Activated CD4-positive, alpha-beta T cell treated with anti-CD3 and anti-CD28 coated beads, Interleukin-10, Interleukin-2, amounts not matched to agents 100 ng/mL and 50 ng/mL, durations not matched to agents 16 hours and 8 hours (primary cell): ENCODE measurements at places on chromosomes 4 and X.
A peak's percentile ranks its signal among the peaks of the same experiment; 100 is the strongest.

DNA sequence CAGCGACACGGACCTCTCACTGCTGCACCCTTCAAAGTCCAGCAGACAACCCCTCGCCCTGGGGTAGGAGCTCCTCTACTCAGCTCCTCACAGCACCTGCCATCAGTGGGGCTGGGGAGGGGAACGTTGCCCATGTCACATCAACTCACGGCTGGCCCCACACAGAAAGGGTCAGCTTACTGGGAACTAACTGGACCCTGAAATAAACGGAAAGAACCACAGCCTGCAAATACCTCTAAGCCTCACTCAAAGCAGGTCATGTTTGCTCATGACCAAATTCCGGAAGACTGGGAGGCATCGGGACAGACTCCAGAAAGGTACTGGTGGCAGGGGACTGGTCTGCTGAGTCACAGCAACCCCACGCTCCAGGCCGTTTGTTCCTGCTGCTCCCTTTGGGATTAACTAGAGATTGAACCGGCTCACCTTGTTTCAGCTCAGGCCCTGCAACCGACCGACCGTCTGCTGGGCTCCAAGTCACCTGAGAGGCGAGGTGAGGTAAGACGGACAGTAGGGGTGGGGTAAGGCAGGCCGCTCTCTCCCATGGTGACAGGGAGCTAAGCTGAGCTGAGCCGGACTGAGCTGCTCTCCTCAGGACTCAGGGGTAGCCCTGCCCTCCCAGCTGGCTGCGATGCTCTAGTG, 5.6 kb downstream of the G6PD start:
- DNase-seq = no peak

DNA sequence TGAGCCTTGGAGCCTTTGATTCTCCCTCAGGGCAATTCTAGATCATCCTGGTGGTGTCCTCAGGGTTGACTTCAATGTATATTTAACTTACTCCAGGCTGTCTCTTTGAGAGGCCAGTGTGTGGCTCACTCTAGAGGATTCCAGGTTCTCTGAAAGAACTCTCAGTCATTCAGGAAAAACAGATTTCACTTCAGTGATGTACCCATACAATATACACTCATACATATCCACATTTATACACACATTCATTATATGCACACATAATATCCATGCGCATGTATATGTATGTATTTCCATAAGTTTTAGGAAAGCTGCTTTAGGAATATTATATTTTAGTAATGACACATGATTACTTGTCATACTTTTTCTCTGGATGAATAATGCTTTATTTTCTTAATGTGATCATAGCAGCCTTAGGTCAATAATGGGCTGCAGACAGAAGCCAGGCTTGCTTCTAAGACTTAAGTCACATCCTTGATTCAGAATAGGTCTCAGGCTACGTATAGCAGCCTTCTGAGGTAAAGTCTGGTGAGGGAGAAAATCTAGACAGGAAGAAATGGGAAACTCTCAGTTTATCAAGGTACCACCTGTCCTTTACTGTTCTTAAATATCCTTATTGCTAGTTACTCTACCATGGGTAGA, 397.0 kb downstream of the GPAT3 start:
- no peak for DNase-seq

- DNase-seq = no peak
Observed at GRCh38 chr4:110163327-110164069, 34.9 kb downstream of the ELOVL6 start.

DNA sequence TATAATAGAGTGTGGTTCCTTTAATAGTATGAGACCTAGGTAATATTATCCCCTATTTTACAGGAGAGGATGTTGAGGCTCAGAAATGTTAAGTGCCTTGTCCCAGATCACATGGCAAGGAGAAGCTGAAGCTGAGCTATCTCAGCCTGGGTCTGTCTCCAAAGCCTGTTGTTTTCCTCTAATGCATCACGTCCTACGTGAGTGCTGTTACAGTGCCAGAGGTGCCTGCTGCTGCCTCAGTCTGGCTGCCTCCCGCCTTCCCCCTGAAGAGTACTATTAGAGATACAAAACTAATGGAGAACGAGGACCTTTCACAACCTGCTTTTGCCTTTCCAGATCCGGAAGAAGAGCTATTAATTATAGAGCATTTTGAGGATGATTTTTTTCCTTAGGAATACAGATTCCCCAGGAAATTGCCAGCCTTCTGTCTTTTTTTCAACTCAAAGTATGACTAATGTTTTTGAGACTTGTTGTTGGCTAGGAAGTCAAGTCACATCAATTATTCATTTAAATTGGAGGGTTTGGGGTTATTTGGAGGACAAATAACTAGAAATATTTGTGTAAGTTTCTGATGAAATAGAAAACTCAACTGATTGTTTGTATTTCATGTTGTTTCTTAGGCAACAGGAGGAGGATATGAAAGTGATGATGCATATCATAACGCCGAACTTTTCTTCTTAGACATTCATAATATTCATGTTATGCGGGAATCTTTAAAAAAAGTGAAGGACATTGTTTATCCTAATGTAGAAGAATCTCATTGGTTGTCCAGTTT, 43.9 kb upstream of the MTMR1 start:
- peak; percentile 13 for DNase-seq

DNA sequence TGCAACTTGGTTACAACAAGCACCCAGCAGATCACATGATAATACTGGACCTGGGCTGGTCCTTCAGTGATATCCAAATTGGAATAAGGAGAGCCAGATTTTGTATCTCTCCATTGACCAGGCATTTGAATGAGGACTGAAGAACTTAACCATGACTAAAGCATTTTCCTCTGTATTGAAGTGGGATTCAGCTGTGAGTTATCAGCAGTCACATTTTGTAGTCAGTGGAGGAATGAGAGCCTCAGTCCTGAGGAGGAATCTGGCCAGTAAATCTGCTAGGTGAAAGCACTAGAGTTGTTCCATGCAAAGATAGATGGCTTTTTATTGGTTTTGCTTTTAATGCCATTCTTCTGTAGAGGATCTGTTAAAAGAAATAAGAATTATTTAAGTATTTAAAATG, 1506.0 kb downstream of the PCDH7 start:
- no peak for DNase-seq

DNA sequence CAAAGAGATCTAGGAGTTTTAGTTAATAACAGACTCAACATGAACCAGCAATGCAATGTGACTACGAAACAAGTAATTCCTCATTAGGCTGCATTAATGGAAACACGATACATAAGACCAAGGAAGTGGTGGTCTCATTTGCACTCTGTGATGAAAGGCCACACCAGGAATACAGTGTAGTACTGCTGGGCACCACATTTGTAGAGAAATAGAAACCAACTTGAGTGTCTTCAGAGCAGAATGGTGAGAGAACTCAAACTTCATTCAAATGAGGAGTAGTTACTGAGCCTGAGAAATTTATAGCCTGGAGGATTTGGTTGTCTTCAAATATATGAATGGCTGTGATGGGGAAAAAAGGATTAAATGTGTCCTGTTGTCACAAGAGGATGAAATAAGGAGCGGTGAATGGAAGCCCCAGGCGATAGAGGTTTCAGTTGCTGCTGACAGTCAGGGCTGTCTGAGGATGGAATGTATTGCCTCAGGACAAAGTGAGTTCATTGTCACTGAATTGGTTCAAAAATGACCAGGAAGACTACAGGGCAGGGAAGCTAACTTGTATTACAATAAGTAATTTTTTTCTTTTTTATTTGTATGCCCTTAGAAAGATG, 50.9 kb downstream of the NFKB1 start:
- DNase-seq = no peak

- no peak for DNase-seq
Observed at GRCh38 chr4:134627366-134627765, 425.8 kb upstream of the PABPC4L start.

DNA sequence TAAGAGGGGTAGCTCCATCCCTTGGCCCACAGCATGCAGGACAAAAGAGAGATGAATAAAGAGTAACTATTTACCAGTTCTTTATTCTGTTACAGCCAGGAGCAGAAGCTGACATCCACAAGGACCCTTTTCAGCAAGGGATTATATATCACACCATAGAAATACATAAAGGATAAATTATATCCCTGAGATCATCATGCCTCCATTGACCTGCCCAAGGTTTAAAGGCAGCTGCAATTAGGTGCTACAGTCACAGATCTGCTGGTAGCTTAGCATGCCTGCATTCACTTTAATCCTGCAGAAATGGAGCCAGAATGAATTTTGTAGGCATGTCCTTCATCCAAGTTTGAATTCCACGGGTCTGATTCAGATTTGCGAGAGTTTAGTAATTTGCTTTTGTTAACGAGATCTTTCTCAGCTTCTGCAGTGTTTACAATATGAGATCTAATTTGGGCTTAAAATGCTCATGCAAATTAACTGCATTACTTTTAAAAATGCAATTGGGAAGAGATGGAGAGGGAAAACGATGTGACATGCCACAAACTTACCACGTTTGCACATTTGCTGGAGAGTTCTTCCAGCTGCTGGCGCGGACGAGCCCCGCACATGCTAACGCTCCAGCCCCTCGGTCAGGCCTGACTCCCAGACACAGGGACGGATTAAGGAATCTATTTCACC, 327.0 kb upstream of the NOCT start:
- no peak for DNase-seq

GRCh38 chrX:132384301-132384700, 104.5 kb downstream of the MBNL3 start:
- no peak for DNase-seq

- no peak for DNase-seq
Observed at GRCh38 chr4:186003746-186004145, 65.2 kb upstream of the TLR3 start.

DNA sequence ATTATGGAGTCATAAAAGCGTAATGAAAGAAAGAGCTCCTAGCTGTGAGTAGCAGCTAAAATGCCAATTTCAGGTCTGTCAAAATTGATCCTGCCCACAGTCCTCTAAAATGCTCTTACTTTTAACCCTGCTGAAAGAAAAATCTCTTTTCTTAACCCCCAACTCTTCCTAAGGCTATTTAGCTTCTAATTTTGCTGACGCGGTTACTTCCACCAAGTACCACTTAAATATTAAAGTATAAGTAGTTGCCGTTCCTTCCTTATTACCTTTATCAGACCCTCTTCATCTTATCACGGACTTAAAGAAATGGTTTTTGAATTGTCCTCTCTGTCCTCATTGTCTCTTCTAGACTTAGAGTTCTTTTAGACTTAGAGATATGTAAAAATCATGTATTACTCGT, 272.2 kb downstream of the FRMPD4 start:
- no peak for DNase-seq

DNA sequence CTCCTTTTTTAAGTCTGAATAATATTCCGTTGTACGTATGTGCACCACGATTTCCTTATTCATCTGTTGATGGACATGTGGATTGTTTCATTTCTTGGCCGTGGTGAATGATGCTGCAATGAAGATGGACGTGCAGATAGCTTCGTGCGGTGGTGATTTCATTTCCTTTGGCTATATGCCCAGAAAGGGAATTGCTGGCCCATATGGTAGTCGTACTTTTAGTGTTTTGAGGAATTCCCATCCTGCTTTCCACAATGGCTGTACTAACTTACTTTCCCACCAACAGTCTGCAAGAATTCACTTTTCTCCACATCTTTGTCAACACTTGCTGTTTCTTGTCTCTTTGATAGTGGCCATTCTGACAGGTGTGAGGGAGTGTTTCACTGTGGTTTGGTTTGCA, 12.8 kb downstream of the ZFP42 start:
- DNase-seq = no peak

DNA sequence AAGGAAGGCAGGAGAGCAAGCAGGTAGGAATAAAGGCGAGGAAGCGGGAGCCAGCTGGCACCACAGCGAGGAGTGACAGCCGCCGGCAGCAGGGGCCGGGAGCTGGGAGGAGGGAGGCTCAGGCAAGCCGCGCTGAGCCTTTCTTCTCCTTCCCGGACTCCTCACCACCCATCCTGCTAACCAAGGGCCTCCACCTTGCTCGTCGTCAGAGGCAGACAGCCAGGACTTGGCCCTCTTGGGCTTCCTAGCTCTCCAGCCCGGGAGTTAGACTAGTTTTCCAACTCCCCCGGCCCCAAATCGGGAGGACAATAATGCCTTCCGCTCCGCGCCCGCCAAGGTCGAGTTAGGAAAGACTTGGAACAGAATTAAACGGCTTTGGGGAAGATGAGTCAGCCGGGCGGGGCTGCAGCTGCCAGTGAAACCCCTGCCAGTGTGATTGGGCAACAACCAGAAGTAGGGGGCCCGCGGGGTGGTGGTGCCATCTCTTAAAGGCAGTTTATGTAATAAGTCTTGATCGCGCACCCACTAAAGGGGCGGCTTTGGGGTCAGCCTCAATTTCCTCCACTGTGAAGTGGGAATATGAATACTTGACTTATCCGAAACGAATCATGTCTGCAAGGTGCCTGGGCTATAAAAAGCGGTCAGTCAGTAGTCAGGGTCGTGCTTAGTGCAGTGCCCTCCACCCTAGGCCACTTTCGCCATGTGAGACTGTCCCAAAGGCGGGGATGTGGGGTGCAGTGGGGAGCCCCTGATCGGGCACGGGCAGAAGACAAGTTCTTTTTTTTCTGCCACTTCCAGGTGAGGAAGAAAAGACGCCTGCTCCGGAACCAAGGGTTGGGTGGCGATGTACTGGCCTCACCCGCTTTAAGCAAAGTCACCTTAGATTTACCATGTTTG, 6.7 kb upstream of the HSD17B10 start:
- peak; percentile 73 for DNase-seq

GRCh38 chrX:46575586-46575985, 2.0 kb downstream of the CHST7 start:
- no peak for DNase-seq
